ACHN (cell line): ENCODE measurements at places on chromosomes 12 and 14.
A peak's percentile ranks its signal among the peaks of the same experiment; 100 is the strongest.

GRCh38 chr12:11771895-11772502 is 122.5 kb downstream of the ETV6 start:
- DNase-seq = peak; percentile 60

DNA sequence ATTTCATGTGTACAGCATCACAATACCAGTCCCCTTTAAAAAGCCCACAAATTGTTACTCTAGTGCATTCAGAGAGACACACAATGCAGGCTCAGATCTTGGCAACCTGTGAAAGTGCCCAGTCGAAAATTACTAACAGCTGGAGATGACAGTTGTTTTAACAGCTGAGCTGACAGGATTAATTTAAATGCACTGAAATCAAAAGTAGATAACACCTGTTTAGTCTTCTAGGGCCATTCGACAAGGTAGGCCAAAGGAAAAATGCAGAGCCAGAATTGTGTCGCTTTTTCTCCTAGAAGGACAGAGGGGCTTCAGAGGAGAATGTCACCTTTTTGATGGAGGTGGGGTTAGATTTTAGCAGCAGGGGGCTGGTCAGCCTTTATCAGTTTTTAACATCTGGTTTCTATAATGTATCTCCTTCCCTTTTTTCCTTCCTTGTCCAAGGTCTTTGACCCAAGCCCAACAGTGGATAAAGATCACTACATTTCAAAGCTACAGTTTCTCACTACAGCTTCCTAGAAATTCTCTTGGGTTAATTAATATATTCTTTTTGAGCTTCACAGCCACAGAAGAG is 139.1 kb downstream of the SOX5 start:
- no peak for DNase-seq

- DNase-seq = no peak
Measured at GRCh38 chr14:25551674-25552073, 501.7 kb upstream of the STXBP6 start.

- DNase-seq = no peak
Measured at GRCh38 chr14:99822800-99823455, 29.7 kb downstream of the EML1 start.
